NCI-H146 (cell line): ENCODE measurements at places on chromosomes 5 and 9.

DNA sequence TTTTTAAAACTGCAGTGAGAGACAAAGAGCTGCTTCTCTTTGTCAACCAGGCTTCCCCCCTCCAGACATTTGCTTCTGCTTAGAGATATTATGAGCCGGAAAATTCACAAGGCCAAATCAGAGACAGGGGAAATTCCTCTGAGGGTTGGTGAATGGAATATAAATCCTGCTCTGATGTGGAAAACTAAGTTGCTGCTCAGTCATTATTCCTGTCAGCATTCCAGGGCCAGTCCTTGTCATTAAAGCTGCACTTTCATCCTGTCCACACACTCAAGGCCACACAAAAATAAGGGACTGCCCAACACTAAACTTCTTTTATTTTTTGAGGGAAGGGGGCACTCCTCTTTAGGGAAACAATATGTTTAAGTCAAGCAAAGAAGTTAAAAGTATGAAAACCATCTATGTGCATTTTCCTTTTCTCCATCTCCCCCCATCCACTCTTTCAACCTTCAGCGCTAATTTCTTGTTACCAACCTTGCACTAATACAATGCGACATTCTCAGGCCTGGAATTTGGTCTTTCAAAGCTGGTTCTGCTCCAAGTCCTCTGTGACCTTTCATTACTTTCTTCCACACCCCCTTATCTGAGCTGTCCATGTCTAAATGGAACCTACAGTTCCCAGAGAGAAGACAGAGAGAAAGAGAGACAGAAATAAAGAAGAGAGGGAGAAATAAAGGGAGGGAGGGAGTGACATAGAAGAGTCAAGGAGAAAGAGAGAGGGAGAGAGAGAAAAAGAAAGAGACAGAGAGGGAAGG is 118.9 kb upstream of the S1PR3 start:
- no peak for DNase-seq

- no peak for DNase-seq
These were observed 643.6 kb downstream of the ACTL7B start for GRCh38 chr9:108212184-108212583.

DNA sequence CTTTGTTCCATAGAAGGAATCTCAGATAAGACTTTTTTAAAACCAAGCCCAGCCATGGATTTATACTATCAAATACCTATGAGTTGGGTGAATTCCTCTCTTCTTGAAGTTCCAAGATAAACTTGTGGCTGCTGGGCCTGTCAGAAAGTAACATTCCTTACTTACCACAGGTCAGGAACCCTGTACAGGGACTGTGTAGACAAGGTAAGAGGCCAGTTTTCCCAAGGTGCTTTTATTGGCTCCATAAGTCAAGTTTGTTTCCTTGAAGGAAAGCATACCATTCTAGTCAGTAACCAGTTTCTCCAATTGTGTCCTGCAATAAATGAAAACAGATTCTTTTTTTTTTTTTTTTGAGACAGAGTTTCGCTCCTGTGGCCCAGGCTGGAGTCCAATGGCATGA is 8.8 kb upstream of the CLTB start:
- DNase-seq, result no peak

GRCh38 chr9:23741351-23741750 is 84.7 kb downstream of the ELAVL2 start:
- DNase-seq, result no peak
